ENCODE measurements at places on chromosomes 2 and 18.

GRCh38 chr2:69169655-69170389, 156.8 kb downstream of the ANTXR1 start:
- no peak for DNase-seq

DNA sequence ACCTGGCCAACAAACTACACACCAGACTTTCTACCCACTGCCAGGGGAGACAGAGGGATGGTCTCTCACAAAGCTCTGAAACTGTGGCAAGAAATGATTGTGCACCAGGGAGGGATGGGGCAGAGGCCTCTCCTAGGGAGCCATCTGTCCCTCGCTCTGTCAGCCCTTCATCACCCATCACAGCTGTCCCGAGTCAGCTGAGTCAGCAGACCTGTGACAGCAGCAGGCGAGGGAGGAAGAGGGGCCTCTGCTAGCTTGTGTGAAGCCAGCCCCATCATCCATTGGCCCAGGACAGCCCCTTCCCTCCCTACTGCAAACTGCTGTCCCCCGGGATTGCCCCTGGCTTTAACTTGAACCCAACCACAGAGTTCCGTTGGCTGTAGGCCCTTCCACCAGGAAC, 5.0 kb downstream of the SH2D6 start:
- no peak for DNase-seq

- DNase-seq: no peak
Observed at GRCh38 chr2:232418466-232419244, 12.0 kb downstream of the ALPG start.

DNA sequence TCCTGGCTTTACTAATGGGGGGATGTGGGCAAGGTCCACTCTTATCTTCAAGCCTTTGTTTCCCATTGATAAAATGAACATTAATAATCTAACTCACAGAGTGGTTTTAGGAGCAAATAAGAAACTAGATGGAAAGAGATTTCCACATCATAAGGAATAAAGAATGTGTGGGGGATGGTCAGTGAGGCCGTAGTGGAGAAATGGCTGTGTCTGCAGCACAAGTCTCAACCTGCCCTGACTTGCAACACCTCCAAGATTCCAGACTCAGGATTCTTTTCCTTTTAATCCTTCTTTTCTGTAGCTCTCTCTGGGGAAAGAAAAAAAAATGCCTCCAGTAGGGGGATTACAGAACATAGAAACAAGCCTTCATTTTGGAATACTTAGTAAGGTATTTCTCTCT, 124.2 kb upstream of the MEX3C start:
- DNase-seq: peak; percentile 74

GRCh38 chr18:12328179-12328823, 20.3 kb downstream of the TUBB6 start:
- no peak for DNase-seq
